ENCODE measurements at places on chromosomes 12 and 14. TPM values are rescaled to one million over a fixed set of nuclear protein-coding genes. Genes with fewer than 3 reads are reported as not detected.

DNA sequence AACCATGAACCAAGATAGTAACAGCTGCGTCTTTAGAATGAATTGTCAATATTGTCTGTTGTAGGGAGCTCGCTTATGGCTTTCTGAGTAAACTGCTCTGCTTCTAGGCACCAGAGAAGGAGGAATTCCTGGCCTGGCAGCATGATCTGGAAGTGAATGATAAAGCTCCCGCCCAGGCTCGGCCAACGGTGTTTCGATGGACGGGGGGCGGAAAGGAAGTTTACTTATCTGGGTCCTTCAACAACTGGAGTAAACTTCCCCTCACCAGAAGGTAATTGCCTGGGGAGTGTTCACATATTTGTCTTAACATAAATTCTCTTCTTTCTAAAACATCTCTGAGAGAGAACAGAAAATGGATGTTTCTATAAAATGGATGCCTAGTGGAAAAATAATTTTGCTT lies 4.3 kb downstream of the PRKAB1 start:
- H3K4me1 ChIP-seq: no peaks in the 10 kb centered on the region
- no peaks in the 10 kb centered on the region for H3K27me3 ChIP-seq
- H3K4me3 ChIP-seq: no peak overlapping the region
- peaks cover 6% of the 10 kb centered on the region for H3K36me3 ChIP-seq
- no peak overlapping the region for H3K27ac ChIP-seq
- DNase-seq: no peak

DNA sequence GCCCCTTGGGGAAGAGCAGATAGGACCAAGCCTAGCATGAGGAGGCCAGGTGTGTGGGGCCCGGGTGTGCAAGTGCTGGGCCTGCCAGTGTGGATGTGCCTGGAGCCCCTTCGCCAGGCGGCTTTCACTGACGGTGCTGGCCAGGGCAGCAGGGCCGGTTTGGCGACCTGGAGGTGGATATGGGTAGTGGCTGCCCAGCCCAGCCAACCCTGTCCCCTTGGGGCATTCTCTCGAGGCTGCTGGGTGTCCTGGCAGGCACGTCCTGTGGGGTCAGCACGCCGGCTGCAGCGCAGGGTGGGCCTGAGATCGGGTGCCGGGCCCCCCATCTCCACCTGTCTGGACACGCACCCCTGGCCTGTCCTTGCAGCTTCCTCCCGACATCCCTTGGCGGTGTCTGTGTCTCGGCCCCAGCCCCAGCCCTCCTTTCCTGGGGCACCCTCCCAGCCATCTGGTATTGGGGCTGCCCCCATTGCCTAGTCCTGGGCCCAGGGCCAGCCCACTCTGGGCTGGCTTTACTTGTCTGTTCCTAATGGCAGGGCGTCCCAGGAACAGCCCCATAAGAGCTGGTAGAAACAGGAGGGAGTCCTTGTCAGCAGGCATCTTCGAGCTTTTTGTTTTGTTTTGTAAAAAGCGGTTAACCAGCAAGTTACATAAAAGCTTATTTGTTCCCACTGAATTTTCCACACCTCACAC lies 7.2 kb upstream of the CRIP2 start:
- no peak overlapping the region for H3K27ac ChIP-seq
- no peak for DNase-seq
- peaks cover 5% of the 10 kb centered on the region for H3K36me3 ChIP-seq
- no peak overlapping the region for H3K4me3 ChIP-seq

DNA sequence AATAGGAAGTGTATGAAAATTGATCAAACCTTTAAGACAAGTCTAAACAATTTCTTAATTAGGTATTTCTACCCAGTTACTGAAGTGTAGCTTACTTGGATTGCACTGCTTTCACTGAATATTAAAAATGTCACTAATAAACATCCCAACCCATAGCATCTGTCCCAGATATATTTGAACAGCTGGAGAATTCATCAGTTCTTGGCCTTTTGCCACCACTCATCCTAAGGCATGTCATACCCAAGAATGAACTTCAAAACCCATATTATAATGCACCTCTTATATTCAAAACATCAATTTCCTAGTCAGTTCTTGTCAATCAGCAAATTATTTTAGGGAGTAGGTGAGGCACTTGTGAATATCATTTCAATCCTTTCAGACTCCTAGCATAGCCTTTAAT lies 392.3 kb downstream of the PAWR start:
- H3K36me3 ChIP-seq: no peaks in the 10 kb centered on the region
- no peak for DNase-seq
- no peaks in the 10 kb centered on the region for H3K4me1 ChIP-seq
- no peak overlapping the region for H3K4me3 ChIP-seq

GRCh38 chr12:122093098-122093883 lies 14.7 kb downstream of the MLXIP start:
- DNase-seq: no peak
- H3K27me3 ChIP-seq: no peaks in the 10 kb centered on the region
- no peaks in the 10 kb centered on the region for H3K36me3 ChIP-seq
- no peaks in the 10 kb centered on the region for H3K4me1 ChIP-seq
- no peak overlapping the region for H3K4me3 ChIP-seq
- H3K27ac ChIP-seq: no peak overlapping the region

DNA sequence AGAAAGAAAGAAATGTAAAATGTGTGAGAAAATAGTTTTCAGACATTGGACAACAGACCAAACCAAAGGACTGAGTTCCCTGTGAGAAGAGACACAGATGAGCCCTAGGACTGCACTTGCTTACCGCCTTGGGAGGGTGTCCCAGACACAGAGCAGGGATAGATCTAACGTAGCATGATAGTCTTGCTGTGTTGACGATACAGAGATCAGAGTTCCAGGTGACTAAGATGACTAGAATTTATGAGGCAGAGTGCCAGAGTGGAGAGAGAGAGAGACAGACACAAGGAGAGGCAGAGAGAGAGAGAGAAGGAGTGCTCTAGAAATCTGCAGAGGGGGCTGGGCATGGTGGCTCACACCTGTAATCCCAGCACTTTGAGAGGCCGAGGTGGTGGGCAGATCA lies 148.2 kb upstream of the LMNTD1 start:
- no peaks in the 10 kb centered on the region for H3K27me3 ChIP-seq
- no peak overlapping the region for H3K4me3 ChIP-seq
- no peak for DNase-seq
- H3K27ac ChIP-seq: no peak overlapping the region

DNA sequence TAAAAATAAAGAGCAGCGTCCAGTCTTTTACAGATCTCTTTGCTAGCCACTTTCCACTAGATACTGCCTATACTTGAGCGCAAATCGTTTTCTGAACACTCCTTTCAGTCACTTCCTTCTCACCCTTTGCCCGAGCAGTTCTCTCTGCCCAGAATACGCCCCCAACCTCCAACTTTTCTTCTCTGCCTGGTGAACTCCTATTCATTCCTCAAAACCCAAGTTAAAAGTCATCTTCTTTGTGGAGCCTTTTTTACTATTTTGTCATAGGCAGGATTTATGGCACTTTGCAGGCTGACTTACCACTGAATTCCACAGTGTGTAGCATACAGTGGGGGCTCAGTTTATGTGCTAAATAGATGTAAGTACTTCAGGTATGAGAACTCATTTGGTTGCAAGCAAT lies 4.0 kb downstream of the CCDC63 start:
- no peaks in the 10 kb centered on the region for H3K36me3 ChIP-seq
- no peak overlapping the region for H3K27ac ChIP-seq
- H3K27me3 ChIP-seq: no peaks in the 10 kb centered on the region
- no peaks in the 10 kb centered on the region for H3K4me1 ChIP-seq

DNA sequence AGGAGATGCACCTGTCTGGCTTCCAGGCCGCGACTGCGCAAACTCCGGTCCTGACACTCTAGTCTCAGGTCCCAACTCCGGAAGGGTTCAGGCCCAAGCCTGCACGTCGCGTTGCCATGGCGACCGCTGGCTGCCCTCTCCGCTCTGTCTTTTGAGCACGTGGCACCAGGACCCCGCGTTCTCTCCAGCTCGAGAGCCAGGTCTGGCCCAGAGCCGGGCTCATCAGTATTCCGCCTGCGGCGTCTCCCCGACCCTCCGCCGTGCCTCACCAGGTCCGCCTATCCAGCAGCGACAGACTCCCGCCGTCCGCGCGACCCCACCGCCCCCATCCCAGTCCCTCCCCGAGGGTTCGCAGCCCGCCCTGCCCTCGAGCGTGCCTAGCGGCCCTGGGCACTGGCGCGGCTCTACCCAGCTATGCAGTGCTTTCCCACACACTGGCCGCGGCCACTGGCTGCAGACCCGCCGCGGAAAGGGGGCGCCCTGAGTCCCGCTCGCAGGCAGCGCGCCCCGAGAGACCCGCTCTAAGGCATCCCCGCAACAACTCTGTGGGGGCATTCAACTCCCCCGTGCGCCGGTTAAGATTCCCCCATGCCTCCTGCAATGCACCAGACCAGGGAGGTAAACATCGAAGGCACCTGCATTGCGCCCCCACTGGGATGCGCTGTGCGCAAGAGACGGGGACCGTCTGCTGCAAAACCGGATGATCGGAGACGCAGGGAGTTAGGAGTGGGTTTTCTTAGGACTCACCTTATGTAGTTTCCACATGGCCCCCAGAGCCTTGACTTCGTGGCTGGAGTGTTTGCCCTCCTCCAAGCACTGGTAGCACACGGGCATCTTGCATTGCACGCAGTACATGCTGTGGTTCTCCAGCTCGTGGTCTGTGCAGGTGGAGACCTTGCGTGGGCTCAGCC lies 1.3 kb downstream of the TRIM9 start:
- H3K4me1 ChIP-seq: no peaks in the 10 kb centered on the region
- no peak for DNase-seq
- H3K4me3 ChIP-seq: no peak overlapping the region
- no peaks in the 10 kb centered on the region for H3K27me3 ChIP-seq
- no peak overlapping the region for H3K27ac ChIP-seq
- H3K36me3 ChIP-seq: no peaks in the 10 kb centered on the region

DNA sequence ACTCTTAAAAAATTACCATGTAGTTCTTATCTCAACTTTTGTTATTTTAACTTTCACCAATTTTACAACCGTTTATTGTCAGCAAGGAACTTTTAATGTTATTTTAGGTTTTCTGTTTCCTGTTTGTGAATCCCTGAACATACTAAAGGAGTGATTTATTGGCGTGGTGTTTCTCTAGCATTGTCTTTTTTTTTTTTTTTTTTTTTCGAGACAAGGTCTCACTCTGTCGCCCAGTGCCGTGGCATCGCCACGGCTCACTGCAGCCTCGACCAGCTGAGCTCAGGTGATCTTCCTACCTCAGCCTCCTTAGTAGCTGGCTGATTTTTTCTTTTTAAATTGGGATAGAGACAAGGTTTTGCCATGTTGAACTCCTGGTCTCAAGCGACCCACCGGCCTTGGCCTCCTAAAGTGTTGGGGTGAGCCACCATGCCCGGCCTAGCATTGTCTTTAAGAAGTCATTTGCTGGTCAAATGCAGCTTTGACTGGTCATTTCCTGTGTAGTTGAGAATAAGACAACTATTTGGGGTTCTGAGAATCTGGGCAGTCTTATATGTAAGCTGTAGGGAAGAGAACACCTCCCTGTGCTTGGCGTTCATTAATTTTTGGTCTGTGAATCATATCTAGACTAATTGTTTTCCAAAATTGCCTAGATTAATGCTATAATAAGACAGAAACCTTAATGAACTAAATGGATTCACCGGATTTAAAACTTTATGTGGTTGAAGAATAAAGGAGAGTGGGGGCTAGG lies 2.1 kb downstream of the WASHC4 start:
- no peaks in the 10 kb centered on the region for H3K4me1 ChIP-seq
- DNase-seq: no peak
- no peak overlapping the region for H3K4me3 ChIP-seq

DNA sequence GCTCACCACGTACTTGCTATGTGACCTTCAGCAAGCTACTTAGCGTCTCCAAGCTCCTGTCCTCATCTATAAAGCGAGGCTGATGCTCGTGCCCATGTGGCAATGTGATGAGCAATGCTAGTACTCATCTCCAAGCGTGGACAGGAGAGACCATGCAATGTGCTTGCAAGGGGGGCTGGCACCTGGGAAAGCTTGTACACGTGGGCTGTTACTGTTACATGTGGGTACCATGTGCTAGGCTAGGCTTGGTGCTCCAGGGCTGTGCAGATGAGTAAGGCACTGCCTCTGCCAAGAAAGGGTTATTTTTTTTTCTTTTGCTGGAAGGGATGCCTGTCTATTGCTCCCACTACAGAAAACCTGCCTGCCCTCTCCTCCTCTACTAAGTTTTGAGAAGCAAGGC lies 46.6 kb downstream of the TSPAN11 start:
- no peak for DNase-seq
- H3K27ac ChIP-seq: no peak overlapping the region
- no peaks in the 10 kb centered on the region for H3K27me3 ChIP-seq

GRCh38 chr12:10392394-10392930 lies 2.6 kb upstream of the KLRK1 start:
- no peaks in the 10 kb centered on the region for H3K4me1 ChIP-seq
- no peak overlapping the region for H3K27ac ChIP-seq
- no peaks in the 10 kb centered on the region for H3K27me3 ChIP-seq
- no peaks in the 10 kb centered on the region for H3K36me3 ChIP-seq
- no peak for DNase-seq
- H3K4me3 ChIP-seq: no peak overlapping the region

DNA sequence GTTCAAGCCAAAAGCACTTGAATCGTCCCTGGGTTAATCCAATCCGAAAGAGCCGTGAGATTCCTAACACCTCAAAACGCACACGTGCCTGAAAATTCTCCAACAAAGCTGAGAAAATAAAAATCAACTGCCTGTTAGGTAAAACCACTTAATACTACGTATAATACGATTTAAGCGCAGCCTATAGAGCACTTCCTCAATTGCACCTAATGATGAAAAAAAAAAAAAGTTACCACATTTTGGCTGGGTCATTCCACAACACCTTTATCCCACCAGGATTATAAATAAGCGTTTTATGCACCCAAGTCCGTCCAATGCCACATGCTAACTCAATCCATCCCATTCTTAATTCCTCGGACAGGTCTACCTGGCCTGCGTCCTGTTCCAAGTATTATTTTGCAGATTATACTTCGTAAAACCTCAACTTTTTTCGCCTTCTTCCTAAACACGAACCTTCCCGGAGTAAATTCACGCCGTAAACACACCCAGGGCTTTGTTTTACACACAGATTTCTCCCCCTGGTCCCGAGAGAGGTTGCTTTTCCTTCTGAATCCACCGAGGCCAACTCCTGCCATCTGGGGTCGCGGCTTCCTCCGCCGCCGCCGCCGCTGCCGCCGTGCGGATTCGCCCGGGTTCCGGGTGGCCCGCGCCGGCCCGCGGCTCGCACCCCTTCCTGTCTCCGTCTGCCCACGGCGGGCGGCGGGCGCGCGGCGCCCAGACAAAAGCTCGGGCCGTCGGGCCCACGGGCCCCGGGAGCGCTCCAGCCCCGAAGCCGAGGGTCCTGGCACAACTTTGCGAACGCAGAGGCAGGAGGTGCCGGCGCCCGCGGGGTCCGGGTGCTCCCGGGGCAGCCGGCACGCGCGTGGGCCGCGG lies 66.2 kb downstream of the RNF34 start:
- H3K4me1 ChIP-seq: no peaks in the 10 kb centered on the region
- H3K36me3 ChIP-seq: no peaks in the 10 kb centered on the region
- no peaks in the 10 kb centered on the region for H3K27me3 ChIP-seq
- H3K4me3 ChIP-seq: peak overlapping the region; percentile 84
- no peak overlapping the region for H3K27ac ChIP-seq

GPR135 gene
- 7.4 TPM for total RNA-seq

LPAR5 gene
- 2.5 TPM for total RNA-seq

PSME1 gene
- 125 TPM for total RNA-seq

LIN7A gene
- total RNA-seq: 5.8 TPM

OR10A7 gene
- total RNA-seq: not detected

NID2 gene
- 56.6 TPM for total RNA-seq

SLC7A8 gene
- 20.0 TPM for total RNA-seq

RPL10L gene
- total RNA-seq: not detected

PTGER2 gene
- 4.3 TPM for total RNA-seq

All from aorta (tissue), 5 donors.